ENCODE measurements at places on chromosomes 3 and 15.

DNA sequence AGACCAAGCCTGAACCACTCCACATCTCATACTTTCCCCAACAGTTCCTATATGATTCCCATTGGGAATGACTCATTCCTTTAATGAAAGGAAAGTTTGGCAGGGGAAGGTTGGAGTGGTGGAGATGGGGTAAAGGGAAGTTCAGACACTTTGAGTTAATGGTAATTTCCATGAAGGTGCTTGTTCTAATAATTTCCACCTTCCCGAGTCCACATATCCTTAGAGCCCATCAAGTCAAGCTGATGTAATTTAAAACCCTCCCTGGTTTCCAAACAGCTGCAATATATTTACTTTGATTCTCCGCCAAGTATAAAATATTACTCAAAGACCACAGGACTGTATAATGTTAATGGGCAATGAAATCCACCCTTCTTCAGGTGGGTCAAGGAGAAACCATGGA is 95.0 kb upstream of the GALNT15 start:
- no peak for DNase-seq

DNA sequence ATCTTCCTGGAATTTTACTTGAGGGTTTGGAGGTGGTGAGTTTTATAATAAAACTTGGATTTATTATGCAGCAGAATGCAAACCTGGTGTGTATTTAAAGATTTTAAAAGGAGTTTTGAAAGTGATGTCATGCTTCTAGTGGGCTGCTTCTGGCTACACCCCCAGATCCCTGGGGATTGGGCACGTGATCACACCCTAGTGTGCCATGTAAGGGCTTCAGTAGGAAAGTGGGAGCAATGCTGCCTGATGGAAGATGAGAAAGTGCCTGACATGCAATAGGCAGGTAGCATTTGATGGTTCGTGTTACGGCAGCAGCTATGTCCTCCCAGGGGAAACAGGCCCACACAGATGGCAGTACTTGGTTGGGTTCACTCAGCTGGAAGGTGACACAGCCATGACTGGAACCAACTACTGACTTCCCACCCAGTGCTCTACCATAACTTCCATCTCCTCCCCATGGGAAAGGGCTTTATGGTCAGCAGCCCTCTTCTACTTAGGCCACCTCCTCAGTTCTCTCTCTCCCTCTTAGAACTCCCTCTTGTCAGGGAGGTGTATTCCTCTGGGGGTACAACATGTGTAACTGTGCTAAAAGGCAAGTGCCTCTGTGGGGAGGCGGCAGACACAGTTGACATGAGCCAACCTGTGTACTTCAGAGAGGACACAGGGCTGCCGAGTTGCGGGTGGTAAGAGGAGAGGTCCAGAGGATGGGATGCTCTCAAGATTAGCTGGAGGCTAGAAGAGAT is 5.6 kb downstream of the ITPKA start:
- DNase-seq, result no peak

DNA sequence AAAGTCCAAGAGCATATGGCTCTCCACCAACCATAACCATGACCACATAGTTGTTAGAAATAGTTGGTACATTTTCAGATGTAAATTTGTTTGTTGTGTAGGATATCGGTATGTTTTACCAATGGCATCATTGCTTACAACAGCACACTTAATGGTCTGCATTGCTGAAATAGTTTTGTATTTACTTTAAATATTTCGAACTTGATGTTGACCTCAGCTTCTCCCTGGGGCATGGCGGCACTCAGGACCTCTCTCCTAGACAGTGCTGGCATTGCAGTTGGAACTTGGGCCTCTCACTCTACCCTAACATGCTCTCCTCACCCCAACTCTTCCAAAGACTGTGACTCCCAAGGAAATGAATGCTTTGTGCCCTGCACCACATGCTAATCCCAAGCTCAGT is 5.0 kb downstream of the SLC22A13 start:
- no peak for DNase-seq

DNA sequence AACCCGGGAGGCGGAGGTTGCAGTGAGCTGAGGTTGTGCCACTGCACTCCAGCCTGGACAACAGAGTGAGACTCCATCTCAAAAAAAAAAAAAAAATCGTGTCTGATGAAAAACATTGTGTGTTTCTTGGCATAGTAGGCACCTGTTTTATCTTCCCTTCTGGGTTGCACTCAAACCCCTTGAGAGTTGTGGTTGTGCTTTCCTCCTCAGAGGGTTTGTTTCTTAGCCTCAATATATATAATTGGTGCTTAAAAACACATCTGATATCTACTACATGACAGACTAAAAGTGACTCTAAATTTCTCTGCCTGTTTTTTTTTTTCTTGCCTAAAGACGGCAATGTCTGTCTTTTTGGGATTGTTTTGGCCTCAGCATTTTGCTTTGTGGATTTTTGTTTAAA is 7.6 kb downstream of the NR1D2 start:
- no peak for DNase-seq

DNA sequence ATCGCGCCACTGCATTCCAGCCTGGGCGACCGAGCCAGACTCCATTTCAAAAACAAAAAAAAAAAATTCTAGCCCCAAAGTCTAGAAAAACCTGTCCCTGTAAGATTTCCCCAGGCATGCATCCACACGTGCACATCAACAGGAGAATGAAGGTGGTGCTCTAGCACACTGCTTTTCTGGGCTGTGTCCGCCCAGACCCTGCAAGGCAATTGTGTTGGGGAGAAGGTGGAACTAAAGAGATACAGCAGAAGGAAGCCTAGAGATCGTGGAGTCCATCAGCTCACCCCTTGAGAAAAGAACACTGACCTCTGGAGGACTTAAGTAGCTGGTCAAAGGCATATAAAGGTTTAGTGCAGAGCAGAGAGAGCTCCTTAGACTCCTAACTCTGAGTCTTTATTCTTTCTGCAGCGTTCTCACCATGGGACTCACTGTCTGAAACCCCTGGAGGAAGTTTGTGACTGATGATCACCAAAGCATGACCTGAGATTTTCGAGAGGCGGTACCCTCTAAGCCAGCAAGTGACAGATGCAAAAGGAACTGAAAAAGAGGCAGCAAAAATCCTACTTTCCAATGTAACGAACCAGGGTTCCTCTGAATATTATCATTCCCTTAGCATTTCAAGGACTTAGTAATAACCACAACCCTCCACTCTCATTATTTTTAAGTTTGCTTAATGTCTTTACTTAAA is 179.8 kb downstream of the MEX3B start:
- DNase-seq, result no peak

DNA sequence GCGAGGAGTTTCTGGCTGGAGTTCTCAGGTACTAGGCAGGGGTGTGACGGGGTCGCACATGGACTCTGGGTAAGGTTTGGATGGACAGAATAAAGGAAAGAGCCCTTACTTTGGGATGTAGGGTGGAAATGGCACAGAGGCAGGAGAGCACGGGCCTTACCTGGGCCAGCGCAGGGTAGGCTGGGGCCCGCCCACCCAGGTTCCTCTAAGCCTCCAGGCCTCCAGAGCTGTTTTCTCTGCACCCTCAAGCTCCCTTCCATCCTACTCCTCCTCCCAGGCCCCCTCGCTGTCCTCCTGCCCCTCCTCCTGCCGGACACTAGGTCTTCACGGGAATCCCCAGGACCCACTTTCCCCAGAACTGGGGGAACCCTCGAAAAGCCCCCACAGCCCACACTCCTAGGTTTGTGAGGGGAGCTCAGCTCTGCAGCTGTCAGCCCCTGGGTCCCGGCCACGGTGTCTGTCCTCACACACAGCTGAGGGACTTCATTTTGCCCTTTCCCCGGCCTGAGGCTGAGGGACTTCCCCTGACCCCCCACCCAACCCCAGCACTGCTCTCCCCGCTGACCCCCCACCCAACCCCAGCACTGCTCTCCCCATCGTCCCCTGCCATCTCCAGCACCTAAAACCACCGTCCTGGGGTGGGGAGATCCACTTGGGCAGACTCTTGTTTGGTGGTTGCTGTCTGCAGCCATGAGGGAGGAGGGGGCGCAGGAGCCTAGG is 53.0 kb upstream of the PCSK6 start:
- no peak for DNase-seq

GRCh38 chr3:20924646-20925385 is 738.8 kb upstream of the SGO1 start:
- no peak for DNase-seq

GRCh38 chr15:89132611-89133507 is 44.6 kb downstream of the ABHD2 start:
- peak; percentile 72 for DNase-seq

- DNase-seq, result no peak
Measured at GRCh38 chr3:65904016-65904415, 134.7 kb downstream of the MAGI1 start.

DNA sequence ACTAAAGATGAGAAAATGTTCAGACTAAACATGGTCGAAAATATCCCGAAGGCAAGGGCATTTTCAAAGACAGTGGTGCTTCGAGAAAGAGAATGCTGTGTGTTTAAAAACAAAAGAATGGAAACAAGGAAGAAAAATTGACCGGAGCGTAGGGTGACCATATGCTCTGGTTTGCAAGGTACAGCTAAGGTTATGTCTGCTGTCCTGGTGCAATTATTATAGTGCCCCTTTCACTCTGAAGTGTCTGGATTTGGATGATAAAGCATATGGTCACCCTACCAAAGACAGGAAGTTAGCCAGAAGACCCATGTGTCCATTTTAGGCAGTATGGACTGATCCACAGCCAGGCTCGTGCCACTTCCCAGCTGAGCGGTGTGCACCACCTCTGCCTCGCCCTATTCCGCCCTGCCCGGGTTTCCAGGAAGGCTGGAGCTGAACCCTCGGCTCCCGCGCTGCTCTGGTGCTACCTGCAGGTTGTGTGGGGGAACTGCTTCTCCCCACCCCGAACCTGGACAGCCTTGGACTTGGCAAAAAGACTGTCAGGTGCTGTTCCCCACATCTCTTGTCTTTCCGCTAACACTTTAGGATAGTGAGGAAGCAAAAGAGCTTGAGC is 25.2 kb downstream of the GOLGA6D start:
- no peak for DNase-seq

- peak; percentile 67 for DNase-seq
Measured at GRCh38 chr15:50828610-50829206, 63.2 kb upstream of the SPPL2A start.

DNA sequence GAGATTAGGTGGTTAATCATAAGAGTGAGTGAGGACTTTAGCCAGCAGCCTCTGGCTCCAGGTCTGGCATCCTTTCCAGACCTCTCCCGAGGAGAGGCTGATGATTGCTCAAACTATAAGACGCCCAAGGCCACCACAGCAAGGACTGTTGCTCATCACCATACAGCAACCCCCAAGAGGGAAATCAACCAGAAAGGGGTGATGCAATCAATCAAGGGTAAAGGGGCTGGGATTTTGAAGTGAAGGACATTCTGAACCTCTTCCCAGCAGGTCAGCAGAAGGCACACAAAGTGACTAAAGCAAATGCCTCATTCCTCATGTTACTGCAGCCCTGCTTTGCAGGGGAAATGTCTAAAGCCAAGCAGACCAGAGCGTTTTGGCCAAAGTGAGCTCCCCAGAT is 247.3 kb upstream of the IGF1R start:
- DNase-seq, result no peak

DNA sequence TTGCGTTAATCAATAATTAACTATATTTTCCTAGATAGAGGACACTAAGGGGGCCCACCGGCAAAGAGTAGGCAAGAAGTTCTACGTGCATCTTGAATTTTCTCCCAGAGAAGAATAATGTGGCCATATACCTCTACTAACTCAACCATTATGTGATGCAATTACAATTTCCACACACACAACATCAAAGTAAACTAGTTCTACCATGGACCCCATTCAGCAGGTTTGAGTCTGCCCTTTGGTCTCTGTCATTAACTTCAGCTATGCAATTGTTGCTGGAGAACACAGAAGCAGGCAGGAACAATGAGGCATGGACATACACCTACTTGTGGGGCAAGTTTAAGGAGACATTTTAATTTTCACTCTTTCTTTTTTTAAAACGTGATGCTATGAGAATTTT is 705.9 kb downstream of the PDCD6IP start:
- no peak for DNase-seq

DNA sequence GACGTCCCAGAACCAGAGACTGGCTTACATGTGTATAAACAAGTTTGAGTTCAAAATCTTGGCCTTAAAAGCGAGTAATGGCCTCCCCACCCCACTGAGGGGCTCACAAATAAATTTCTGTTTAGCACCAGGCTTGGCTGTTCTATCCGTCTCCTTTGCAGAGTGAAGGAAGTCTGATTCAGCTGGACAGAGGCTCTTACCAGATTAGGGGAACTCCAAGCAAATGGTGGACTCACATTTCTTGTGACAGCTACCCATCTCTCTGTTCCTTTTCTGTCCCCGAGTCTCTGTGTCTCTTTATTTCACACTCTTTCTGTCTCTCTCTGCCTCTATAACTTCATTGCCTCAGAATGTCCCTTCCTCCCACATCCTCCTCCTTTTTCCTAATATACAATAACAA is 62.7 kb downstream of the DGKG start:
- DNase-seq, result no peak

DNA sequence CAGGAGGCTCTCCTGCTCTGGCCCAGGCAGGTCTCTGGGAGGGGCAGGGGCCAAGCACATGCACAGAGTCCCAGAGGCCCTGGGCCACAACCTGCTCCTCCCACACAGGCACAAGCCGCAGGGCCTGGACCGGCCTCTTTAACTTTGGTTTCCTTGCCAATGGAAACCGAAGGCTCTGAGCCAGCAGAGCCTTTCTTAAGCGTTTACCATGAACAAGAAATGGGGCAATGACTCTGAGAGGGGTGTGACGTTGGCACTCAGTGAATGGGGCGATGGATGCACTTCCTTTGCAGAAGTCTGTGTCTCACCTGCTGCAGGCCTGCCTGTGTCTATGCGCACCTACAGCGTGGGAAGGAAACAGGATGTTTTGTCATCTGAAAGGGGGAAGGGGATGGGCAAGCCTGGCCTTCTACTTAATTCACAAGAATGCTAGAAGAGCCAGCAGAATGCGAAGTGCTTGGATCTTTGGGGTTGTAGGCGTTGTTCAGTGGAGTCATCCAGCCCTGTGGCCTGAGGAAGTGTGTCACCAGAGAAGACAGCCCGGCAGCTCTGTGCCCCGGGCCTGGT is 41.8 kb downstream of the IFT122 start:
- DNase-seq, result peak; percentile 37

DNA sequence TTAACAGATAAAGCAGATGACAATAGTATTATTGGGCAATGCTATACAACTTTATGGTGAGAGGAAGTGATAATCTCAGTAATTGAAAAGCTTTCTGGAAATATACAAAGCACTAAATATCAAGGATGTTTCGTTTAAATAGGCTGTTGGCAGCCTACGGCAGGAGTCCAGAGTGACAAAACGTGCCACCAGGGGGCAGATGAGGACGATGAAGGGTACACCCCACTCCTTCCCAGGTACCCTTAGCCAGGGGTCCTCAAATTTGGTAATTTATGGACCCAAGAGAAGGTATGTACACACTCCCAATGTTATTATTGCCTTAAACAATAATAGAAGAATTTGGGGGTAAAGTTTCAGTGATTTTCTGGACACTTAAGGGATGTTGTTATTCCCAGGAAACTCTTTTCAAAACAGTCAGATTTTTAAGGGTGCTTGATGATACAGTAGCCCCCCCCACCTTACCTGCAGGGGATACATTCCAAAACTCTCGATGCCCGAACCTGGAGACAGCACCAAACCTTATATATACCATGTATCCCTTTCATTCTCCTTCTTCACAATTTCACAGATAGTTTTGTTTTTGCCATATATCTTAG is 1.4 kb upstream of the MAGEL2 start:
- no peak for DNase-seq

GRCh38 chr3:194364652-194365434 is 4.7 kb downstream of the LRRC15 start:
- no peak for DNase-seq
